ENCODE measurements at places on chromosomes 11 and 22. TPM values are rescaled to one million over a fixed set of nuclear protein-coding genes. Genes with fewer than 3 reads are reported as not detected.

DNA sequence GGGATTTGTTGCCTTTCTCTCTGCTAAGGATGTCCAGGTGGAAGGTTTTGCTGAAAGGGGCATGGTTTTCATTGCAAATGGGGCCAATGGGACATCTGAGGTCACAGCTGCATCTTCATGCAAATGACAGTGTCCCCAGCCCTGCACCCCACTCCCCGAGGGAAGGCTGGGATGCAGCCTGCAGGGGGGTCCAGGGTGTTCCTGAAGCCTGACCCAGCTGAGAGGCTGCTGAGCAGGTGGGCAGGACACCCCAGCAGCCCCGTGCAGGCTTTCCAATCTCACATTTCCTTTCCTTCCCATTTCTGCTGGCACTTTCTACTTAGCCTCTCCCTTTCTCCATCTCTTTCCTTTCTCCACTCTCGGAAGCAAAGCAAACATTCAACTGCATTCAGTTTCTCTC lies 78.3 kb downstream of the SCN3B start:
- no peaks in the 10 kb centered on the region for H3K4me1 ChIP-seq
- no peak overlapping the region for H3K27ac ChIP-seq

- no peak overlapping the region for H3K4me3 ChIP-seq
- H3K36me3 ChIP-seq, result no peaks in the 10 kb centered on the region
- DNase-seq, result peak; percentile 59
These were observed 44.4 kb downstream of the VSIG10L2 start for GRCh38 chr11:125990244-125990643.

DNA sequence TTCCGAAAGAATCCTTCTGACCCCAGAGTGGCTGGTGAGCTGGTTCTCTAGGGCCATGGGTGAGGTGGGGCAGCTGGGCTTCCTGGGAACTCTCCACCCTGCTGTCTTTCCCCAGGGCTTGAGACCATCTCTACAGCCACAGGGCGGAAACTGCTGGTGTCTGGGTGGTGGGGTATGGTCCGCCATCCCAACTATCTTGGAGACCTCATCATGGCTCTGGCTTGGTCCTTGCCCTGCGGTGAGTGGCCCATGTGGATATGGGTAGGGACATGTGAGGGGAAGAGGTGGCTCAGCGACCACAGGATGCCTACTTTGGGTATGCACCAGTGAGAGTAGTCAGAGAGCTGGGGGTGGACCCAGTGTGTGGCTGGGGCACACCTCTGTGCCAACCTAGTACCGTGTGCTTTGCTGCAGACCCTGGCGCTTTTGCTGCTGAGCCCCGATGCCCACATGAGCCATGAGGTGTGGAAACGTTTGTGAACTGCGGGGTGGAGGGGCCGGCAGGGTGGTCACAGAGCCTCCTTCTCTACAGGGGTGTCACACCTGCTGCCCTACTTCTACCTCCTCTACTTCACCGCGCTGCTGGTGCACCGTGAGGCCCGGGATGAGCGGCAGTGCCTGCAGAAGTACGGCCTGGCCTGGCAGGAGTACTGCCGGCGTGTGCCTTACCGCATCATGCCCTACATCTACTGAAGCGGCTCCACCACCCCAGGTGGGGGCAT lies 2.0 kb downstream of the ZNHIT2 start:
- no peak overlapping the region for H3K4me3 ChIP-seq
- H3K27ac ChIP-seq, result no peak overlapping the region
- H3K4me1 ChIP-seq, result peaks cover 19% of the 10 kb centered on the region
- DNase-seq, result no peak

DNA sequence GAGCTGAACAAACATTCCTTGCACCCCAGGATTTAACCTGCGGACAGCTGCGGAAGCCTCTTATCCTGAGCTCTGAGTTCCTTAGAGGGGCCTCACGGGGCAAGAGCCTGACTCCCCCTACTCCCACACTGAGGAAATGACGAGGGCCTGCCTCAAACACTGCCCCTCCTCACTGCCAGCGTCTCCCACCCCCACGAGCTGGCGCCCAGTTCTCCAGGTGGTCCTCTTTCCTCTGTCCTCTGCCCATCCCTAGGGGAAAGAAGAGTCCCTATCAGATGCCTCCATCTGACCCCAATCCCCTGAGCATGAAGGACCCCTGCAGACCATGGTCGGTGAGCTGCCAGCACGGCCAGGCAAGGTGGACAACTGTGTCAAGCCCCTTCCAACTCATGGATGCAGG lies 14.3 kb downstream of the CHST1 start:
- no peak for DNase-seq
- H3K27me3 ChIP-seq, result no peaks in the 10 kb centered on the region
- no peak overlapping the region for H3K27ac ChIP-seq
- no peaks in the 10 kb centered on the region for H3K36me3 ChIP-seq
- no peak overlapping the region for H3K4me3 ChIP-seq
- no peaks in the 10 kb centered on the region for H3K4me1 ChIP-seq

GRCh38 chr22:39967103-39967829 lies 7.1 kb downstream of the TMA7B start:
- no peaks in the 10 kb centered on the region for H3K36me3 ChIP-seq
- DNase-seq, result peak; percentile 39
- no peak overlapping the region for H3K4me3 ChIP-seq
- H3K27ac ChIP-seq, result no peak overlapping the region
- no peaks in the 10 kb centered on the region for H3K4me1 ChIP-seq

- no peaks in the 10 kb centered on the region for H3K36me3 ChIP-seq
- H3K4me1 ChIP-seq, result no peaks in the 10 kb centered on the region
- no peak for DNase-seq
These were observed 69.5 kb downstream of the IGLL5 start for GRCh38 chr22:22957090-22957489.

GRCh38 chr22:23908587-23909205 lies 14.5 kb downstream of the MIF start:
- H3K4me3 ChIP-seq, result no peak overlapping the region
- H3K27ac ChIP-seq, result no peak overlapping the region
- H3K4me1 ChIP-seq, result peaks cover 3% of the 10 kb centered on the region
- H3K27me3 ChIP-seq, result no peaks in the 10 kb centered on the region
- H3K36me3 ChIP-seq, result no peaks in the 10 kb centered on the region

The MEN1 gene
- 8.9 TPM for polyA plus RNA-seq

DNA sequence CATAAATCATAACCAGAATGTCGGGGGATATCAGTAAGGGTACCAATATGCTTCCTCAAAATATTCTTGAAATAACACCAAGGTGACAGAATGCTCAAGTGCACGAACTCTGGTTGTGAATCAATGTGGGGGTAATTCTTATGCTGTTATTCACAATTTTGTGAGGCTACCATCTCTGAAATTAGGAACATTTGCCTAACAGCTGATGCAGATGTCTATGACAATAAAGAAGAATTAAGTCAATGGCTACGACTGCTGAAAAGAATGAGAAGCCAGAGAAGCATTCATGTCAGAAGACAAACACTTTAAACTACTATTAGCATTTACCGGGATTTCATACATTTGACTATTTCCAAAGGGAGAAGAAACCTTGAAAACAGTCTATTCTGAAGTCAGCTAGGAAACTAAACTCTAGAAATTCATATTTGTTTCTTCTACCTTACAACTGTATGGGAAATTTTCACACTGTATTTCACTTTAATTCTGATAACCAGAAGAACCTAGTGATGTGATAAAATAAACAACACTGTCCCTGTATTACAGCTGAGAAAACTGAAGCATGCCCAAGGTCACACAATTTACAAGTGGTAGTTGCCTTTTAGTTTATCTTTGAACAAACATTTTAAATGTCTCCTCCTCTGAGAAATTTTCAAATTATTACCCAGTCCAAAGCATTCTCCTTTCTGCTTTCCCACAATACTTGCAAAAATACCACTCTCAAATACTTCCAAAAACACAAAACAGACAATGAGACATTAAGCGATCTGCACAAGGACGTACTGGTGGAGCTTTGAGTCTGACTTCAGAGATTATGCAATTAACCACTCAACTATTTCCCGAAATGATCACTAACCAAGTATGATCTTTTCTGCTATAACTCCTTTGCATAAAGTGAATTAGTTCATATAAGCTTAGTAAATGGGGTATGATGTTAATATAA lies 18.0 kb upstream of the ARHGAP32 start:
- no peak overlapping the region for H3K4me3 ChIP-seq
- H3K27me3 ChIP-seq, result no peaks in the 10 kb centered on the region
- DNase-seq, result no peak
- no peaks in the 10 kb centered on the region for H3K4me1 ChIP-seq
- H3K36me3 ChIP-seq, result no peaks in the 10 kb centered on the region

The VWCE gene
- 0.68 TPM for polyA plus RNA-seq

The TNNI2 gene
- not detected for polyA plus RNA-seq

DNA sequence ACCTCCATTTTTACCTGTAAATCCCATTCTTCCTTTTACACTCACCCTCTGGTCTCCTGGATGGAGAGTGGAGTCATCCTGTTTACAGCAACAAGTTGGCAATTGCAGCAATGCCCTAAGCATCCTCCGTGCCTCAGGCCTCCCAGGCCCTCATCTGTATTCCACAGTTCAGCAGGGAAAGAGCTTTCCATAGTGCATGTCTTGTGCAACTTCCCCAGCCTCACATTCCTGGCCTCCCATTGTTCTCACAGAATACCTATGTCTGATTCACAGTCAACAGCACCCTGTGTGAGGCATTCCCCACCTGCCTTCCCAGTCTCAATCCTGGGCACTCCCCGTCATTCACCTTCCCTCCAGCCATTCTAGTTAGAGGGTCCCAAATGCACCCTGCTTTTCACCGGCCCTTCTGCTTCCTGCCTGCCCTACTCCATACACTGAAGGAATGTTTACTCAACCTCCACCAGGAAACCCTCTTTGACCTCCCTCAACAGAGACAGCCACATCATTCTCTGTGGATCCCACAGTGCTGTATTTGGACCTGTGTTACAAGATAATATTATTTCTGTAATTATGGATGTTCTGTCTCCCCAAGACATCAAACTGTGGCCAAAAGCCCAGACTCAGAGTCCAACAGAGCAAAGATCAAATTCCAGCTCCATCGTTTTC lies 405.7 kb downstream of the BUD13 start:
- no peaks in the 10 kb centered on the region for H3K4me1 ChIP-seq
- no peak overlapping the region for H3K27ac ChIP-seq
- H3K36me3 ChIP-seq, result no peaks in the 10 kb centered on the region
- DNase-seq, result peak; percentile 2
- no peak overlapping the region for H3K4me3 ChIP-seq

DNA sequence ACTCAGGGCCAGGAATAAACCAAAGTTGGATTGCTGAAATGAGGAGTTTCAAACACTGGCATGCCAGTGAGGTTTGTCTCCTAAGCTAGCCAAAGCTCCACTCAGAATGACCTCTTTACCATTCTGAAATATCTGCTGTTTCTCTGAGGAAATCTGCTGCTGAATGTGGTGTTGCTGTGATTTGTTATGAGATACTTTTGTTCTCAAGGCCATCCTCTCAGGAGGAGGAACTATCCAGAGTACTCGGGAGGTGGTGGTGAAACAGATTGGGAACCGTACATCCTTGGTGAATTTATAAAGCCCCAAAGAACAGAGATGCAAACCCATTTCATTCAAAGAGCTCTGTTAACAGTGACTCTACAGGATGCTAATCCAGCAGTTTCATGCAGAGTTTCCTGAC lies 50.5 kb downstream of the BDNF start:
- H3K27ac ChIP-seq, result no peak overlapping the region
- no peaks in the 10 kb centered on the region for H3K27me3 ChIP-seq
- no peak overlapping the region for H3K4me3 ChIP-seq
- DNase-seq, result no peak
- H3K4me1 ChIP-seq, result no peaks in the 10 kb centered on the region

- no peaks in the 10 kb centered on the region for H3K27me3 ChIP-seq
- H3K36me3 ChIP-seq, result no peaks in the 10 kb centered on the region
- H3K27ac ChIP-seq, result no peak overlapping the region
- peak; percentile 80 for DNase-seq
- no peaks in the 10 kb centered on the region for H3K4me1 ChIP-seq
- no peak overlapping the region for H3K4me3 ChIP-seq
These were observed 86.3 kb downstream of the CCDC83 start for GRCh38 chr11:85941380-85941973.

The UPB1 gene
- 0.05 TPM for polyA plus RNA-seq

- no peak overlapping the region for H3K4me3 ChIP-seq
- DNase-seq, result peak; percentile 63
- H3K27ac ChIP-seq, result no peak overlapping the region
- H3K36me3 ChIP-seq, result peaks cover 6% of the 10 kb centered on the region
These were observed 39.3 kb downstream of the CEP295 start for GRCh38 chr11:93700830-93701229.

DNA sequence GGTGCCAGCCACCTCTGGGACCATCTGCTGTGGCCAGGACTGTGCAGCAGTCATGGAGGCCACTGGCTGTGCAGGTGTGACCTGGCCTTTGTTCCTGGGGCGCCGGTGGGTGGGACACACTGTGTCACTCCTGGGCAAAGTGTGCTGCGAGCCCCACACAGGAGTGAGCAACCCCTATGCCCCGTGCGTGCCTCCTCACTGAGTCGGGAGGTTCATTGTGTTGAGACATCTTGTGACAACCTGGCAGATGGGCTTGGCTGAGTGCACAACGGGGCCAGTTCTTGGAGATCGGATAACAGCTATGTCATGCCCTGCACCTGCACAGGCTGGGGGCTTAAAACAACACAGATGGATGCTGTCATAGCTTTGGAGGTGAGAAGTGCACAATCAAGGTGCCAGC lies 13.5 kb downstream of the ANO1 start:
- H3K27me3 ChIP-seq, result peaks cover 3% of the 10 kb centered on the region
- H3K4me1 ChIP-seq, result no peaks in the 10 kb centered on the region
- no peak overlapping the region for H3K27ac ChIP-seq
- H3K4me3 ChIP-seq, result no peak overlapping the region
- no peaks in the 10 kb centered on the region for H3K36me3 ChIP-seq

- no peaks in the 10 kb centered on the region for H3K4me1 ChIP-seq
- H3K27me3 ChIP-seq, result no peaks in the 10 kb centered on the region
- H3K36me3 ChIP-seq, result no peaks in the 10 kb centered on the region
- DNase-seq, result no peak
- no peak overlapping the region for H3K4me3 ChIP-seq
These were observed 918 bp upstream of the OR51Q1 start for GRCh38 chr11:5420993-5421392.

GRCh38 chr11:18618342-18619025 lies 15.7 kb downstream of the SPTY2D1 start:
- no peaks in the 10 kb centered on the region for H3K27me3 ChIP-seq
- peak overlapping the region; percentile 15 for H3K4me3 ChIP-seq
- H3K36me3 ChIP-seq, result peaks cover 8% of the 10 kb centered on the region
- H3K27ac ChIP-seq, result peak overlapping the region; percentile 71
- H3K4me1 ChIP-seq, result peaks cover 3% of the 10 kb centered on the region

DNA sequence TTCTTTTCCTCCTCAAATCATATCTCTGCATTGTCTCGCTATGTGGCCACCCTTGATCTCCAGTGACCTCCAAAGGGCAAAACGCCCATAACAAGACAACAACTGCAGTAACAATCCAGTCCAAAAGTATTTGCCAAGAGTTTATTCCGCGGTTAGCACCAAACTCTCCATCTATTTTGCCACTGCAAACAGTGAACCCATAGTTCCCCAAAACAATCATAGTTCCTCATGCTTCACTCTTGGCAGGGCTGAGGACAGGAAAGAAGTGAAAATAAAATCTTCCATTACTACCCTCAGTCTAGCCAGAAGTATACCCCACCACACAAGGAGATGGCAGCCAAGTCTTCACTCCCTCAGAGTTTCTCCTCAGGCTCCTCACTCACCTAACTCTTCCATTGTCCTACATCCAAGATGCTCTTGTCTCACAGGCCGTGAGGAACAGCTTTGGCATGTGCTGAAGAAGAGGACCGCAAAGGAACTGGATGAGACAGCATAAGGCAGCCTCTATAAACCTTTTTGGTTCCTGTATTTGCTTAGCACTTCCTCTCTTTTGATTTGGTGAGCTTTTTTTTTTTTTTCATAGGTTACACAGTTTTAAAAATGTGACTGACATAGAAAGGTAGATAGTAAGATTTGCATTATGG lies at the start of gene LPXN:
LPXN (minus strand) TSS at position 480 of the 644 bp plus-strand sequence; CDS start at position 396, 84 bp downstream.
- no peaks in the 10 kb centered on the region for H3K27me3 ChIP-seq
- peaks cover 29% of the 10 kb centered on the region for H3K4me1 ChIP-seq
- peak within 1 kb of the TSS; percentile 93 for H3K4me3 ChIP-seq
- peak; percentile 82 for DNase-seq
- H3K36me3 ChIP-seq, result no peaks in the 10 kb centered on the region

The RIC3 gene
- not detected for polyA plus RNA-seq
